GM23248 (cell line): ENCODE measurements at places on chromosomes 4 and X.

GRCh38 chrX:36573720-36574119 lies 434.4 kb upstream of the FAM47C start:
- no peak for DNase-seq

- no peak for DNase-seq
Observed at GRCh38 chr4:142559986-142560385, 286.1 kb downstream of the INPP4B start.

DNA sequence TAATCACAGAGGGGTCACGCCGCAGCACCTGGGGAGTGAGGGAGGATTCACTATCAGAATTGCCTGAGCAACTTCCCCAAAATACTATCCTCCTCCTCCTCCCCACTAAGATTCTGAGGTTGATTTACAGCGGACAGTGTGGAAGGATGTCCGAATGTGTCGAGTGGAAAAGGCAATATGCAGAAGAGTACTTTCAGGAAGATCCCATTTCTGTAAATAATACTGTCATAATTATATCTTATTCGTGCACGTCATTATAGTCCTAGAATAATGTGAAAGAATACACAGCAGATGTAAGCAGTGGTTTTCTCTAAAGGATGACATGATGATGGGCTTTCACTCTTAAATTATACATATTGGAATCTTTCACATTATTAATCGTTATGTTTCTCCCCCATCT lies 149.8 kb upstream of the NOCT start:
- DNase-seq, result no peak

- peak; percentile 2 for DNase-seq
Observed at GRCh38 chrX:55524487-55524886, 34.8 kb upstream of the USP51 start.

GRCh38 chrX:150227321-150227860 lies 135.7 kb upstream of the MAMLD1 start:
- no peak for DNase-seq

GRCh38 chr4:151287409-151287808 lies 10.4 kb downstream of the PRSS48 start:
- DNase-seq, result no peak

DNA sequence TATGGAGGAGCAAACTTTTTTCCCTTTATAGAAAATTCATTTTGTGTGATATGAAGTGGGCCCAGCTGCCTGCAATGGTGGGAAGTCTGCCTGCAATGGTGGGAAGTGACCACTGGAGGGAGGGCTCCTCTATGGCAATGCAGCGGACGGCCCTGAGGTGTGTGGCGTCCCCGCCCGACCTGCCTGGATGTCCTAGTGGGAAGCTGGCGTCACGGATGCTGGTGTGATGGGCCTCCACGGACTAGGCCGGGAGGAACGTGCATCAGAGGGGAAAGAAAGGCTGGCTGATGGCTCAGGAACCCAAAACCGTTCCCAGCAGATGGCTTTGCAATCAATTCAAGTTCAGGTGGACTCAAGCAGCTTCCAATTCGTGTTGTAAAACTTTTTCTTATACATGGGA lies 177.9 kb downstream of the AFAP1 start:
- peak; percentile 75 for DNase-seq

GRCh38 chrX:130376077-130376476 lies 9.4 kb downstream of the GPR119 start:
- DNase-seq, result no peak

GRCh38 chrX:18016941-18017340 lies 155.8 kb upstream of the RAI2 start:
- no peak for DNase-seq

DNA sequence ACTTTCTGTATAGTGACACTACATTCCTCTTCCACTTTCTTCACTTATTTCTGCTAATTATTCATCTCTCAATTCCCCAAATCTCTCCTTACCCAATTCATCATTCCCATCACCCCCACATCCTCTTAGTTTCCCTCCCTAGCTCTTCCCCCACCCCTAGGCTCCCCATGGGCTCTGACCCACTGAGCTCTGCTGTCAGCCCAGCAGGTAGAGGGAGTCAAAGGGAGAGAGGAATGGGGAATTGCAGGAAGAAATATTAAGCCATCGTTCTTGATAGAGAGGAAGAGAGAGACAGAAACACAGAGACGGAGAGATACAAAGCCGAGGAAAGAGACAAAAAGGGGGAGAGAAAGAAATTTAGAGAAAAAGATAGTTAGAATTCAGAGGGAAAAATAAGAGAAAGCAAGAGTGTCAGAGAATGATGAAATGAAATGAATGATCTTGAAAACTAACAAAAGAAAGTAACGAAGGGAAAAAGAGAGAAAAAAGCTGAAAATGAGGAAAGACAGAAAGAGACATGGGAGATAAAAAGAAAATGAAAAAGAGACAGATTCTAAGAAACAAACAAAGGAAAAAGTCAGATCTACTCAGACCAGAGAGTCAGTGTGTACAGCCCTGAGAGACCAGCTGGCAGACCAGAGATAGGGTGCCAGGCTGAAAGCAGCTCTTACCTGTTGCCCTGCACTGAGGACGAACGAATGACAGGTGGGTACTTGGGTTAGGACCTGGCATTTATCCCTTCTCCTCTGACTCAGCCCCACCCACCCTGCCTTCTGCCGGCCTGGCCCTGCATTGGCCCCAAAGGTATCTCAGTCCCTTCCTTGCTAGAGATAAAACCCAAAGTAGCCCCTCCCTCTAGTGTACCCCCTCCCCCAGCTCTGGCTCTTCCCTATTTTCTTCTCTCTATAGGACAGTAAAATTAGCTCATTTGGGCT lies at the start of gene ALAS2:
TSS of gene ALAS2 (minus strand) at position 707 of the 935 bp plus-strand sequence. CDS start 4,977 bp downstream, outside the sequence.
- DNase-seq, result no peak

DNA sequence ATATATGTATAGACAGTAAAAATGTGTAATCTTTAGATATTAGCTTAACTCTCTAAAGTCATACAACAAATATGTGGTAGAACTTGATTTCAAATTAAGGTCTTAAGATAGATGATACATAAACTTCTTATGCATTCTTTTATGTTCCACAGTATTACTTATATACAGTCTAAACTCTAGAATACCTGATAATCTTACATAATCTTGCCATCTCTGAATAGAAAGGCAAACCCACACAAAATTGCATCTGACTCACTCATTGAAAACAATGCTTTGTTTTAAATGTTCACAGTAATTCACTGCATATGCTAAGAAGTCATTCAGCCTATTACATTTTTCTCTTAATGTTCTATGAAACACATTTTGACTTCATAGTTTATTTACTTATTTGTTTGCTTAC lies 10.1 kb downstream of the SULT1B1 start:
- DNase-seq, result peak; percentile 58

DNA sequence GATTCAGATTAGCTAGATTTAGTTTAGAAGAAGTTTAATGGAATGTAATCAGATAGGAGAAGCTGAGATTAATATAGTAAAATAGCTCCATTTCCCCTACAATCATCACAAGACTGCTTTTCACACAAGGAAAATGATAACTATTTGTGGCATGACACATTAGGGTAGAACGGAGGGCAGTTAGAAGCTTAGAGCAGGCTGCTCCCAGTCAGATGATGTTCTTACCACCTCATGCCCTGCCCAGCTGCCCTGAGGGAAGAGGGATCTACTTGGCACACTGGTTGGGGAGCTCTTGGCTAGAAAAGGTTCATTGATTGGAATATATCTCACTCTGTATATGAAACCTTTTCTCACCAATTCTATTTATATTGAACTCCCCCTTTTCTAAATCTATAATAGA lies 180.7 kb upstream of the IL15 start:
- DNase-seq, result peak; percentile 43

GRCh38 chrX:19611636-19612376 lies 96.5 kb upstream of the MAP3K15 start:
- DNase-seq, result no peak

DNA sequence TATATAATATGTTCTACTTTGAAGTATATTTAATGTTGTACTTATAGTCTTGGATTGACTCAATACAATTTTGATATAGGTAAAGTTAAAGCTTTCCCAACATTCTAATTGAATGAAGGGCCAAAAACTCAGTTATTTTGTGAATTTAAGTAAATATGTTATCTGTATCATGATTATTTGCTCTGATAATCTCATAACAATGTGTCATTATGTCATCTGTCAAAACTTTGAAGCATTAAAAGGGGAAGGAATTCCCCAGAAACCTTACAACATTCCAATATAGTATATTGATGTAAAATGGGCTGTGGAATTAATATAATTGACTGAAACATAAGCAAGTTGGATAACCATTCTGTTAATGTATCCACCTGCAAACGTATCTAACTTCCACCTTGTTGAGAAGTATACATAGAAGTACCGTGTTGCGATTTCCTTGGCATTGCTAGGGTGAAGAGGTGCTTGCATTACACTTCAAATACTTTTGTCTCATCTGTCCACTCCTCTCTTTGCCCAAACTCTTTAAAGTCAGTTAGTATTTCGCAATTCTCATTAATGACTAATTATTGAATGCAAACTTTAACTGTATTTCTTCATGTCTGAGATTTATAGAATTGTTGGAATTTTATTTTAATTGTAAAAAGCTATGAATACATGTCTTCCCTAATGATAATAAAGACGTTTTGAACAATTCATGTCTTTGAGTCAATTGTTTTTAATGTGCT lies 1982.1 kb upstream of the ADGRL3 start:
- DNase-seq, result no peak

DNA sequence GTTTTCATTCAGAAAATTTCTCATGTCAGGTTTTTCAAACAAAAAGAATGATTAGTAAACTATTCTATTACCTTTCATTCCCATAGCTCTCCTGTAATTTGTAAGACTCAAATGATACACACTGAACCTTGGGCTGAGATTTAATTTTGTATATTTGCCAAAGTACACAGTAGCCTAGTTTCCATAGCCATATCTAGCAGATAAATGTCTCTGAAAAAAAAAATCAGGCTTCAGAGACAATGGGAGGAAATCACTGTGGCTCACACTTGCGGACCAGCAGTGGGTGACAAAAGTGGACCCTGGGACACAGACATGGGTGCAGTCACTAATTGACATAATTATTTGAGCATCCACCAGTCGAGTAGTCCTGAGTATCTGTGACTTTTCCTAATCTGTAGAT lies 46.6 kb downstream of the MAOA start:
- DNase-seq, result no peak

GRCh38 chrX:78540171-78540570 lies 119.0 kb downstream of the RTL3 start:
- DNase-seq, result no peak

GRCh38 chr4:114036426-114036825 lies 57.0 kb upstream of the ARSJ start:
- no peak for DNase-seq

GRCh38 chr4:30875658-30876269 lies 155.6 kb downstream of the PCDH7 start:
- no peak for DNase-seq
